CD4-positive, alpha-beta T cell treated with Interleukin-6 at 100 ng/mL for 8 hours (primary cell): ENCODE measurements at places on chromosomes 1 and 21.

DNA sequence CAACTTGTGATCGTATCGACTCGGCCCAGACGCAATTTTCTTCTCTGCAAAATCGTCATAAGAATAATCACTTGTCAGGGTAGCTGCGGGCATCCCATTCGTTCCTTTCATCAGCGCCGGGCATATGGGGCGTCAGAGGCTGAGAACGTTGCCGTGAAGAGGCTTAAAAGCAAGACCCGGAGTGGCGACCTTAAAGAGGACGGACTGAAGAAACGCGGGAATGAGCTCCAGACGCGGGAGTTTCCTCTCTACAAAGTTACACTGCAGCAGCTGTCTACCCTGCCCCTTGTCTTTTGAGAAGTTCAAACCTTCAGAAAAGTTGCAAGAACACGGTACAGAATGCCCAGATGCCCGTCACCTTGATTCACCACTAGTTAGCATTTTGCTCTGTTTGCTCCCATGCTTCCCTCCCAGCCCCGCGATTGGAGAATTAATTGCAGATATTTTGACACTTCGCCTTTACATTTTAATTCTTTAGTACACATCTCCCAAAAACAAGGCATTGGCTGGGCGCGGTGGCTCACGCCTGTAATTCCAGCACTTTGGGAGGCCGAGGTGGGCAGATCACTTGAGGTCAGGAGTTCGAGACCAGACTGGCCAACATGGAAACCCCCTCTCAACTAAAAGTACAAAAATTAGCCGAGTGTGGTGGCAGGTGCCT is 967 bp downstream of the CENPS start:
- no peak for DNase-seq

GRCh38 chr1:180230416-180230790 is 339 bp downstream of the LHX4 start:
- DNase-seq, result no peak

DNA sequence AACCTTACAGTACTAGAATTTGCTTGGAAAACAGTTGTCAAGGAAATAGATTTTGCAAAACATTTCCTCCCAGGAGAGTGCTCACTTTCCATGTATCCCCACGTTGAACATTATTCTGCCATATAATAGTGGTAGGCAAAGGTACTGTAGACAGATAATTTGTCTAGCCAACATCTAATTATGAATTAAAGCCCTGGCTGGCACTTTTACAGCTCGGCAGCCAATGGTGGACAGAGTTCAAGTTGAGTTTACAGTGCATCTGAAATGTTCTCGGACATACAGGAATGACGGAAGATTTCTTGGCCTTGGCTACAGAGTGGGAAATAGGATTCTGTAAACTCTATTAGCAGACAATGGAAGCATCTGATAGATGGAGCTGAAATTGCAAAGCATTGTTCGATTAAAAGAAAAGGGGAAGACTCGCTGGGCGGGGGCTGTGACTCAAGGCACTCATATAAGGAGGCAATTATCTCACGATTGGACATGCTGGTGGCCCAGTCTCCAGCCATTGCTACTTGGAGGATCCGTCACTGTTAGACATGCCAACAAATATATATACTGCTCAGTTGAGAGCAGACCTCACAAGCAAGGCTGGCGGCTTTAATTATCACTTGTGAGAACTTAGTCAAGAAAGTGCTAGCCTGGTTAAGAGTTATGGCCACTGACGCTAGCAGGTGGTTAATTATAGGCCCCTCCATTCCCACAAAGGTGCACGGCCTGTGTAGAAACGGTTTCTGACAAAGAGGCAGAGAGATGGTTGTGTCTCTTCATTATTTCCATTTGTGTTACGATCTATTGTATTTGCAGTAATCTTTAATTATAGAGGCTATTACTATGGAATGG is 48.0 kb downstream of the MAN1C1 start:
- DNase-seq, result no peak

DNA sequence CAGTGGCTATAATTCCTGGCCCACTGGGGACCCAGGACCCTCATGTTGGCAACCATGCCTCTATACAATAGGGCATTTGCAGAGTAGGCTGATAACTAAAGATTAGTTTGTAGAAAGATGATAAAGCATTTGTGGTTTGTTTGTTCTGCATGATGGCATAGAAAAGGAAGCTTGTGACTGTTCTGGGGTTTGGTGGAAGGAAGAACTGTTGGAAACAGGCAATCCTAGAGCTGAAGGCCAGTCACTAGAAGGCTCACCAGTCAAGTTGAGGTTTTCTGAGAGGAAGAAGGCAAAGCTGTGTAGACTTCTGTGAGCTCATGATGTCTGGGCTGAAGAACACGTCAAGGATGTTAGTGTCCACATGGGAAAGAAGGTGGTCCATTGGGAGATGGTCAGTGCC is 140.3 kb upstream of the VANGL1 start:
- no peak for DNase-seq

GRCh38 chr1:57474137-57474750 is 50.4 kb upstream of the DAB1 start:
- DNase-seq, result no peak

- no peak for DNase-seq
Observed at GRCh38 chr1:81921851-81922462, 121.2 kb downstream of the ADGRL2 start.

- DNase-seq, result no peak
Observed at GRCh38 chr1:53697721-53698383, 41.1 kb downstream of the GLIS1 start.

DNA sequence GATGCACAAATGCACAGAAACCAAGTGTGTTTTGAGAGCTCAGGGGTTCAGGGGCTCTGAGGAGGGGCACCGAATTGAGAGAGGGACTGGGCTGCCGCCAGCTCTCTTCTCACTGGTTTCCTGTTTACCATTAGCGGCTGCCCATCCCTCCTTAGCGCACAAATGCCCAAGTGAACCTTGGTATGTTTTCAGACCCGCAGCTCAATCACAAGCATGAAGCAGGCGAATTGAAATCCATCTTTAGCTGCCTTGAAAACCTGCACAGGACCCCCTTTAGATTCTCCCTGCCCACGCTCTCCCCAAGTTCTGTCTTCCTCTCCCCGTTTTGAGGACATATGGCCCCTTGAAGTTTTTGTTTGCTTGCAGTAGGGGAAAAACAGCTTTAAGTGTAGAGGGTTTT is 61.1 kb upstream of the ACOT11 start:
- DNase-seq, result no peak

- no peak for DNase-seq
Observed at GRCh38 chr1:36729716-36730510, 247.2 kb upstream of the CSF3R start.

DNA sequence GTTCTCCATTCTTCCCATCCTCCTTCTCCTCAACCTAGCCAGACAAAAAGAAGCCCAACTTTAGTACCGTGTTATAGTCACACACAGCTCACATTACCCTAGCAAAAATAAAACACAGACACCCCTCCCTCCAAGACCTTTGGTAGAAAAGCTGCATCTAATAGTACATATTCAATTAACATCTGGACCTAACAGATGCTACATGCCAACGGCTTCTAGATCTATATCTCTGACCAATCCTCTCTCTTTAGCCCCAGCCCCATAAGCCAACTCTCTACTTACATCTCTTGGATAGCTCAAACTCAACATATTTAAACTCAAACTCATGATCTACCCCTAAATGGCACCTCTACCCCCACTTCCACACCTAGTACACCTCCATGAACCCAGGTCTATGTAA is 233.1 kb downstream of the KCNH1 start:
- no peak for DNase-seq

- no peak for DNase-seq
Observed at GRCh38 chr1:228527596-228527995, 40.4 kb downstream of the RNF187 start.

DNA sequence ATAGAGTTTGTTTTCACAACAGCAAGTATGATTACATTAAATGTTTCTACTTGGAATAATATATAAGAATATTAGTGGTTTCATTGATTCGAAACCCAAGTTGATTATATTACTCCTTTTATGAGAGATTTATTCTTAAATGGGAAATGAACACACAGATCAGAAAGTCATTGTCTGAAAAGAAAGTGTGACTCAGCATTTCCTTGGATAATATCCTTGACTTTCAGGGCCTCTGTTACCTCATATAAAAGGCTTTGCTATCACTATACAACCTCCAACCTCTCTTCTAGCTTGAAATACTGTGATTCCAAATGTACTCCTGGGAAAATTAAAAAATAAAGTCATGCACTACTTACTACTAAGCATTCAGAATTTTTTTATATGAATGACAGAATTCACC is 295.3 kb upstream of the LYPLAL1 start:
- DNase-seq, result no peak

GRCh38 chr1:116075990-116076389 is 35.2 kb upstream of the MAB21L3 start:
- DNase-seq, result no peak

DNA sequence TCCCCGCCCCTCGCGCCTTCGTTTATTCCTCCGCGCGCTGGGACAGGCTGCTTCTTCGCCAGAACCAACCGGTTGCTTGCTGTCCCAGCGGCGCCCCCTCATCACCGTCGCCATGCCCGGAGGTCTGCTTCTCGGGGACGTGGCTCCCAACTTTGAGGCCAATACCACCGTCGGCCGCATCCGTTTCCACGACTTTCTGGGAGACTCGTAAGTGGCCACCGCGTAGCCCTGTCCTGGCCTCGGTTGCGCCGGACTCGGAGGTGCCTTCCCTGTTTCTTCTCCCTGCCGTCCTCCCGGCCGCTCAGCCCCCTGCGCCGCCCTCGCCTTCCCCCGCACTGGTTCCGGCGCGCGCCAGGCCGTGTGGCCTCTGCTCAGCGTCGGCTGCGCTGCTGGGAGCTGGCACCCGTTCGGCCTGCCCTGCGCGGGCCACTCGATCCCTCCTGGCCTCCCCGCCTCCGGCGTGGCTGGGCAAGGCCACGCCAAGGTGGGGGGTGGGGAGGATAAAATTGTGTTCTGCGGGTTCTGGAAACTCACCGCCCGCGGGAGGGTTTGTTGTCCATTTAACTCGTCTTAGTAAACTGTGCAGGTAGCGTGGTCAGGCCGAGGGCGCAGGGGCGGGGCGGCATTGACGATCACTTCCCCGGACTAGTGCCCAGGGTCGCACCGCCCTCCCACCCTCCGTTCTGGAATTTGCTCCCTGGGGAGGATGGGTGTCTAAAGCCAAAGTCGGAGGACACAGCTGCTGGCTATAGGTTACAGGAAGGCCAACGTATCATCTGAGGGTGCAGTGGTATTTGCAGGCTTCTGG is at the start of gene PRDX6:
PRDX6 (plus strand) TSS at position 50 of the 808 bp plus-strand sequence; CDS start at position 113, 63 bp downstream.
- no peak for DNase-seq

DNA sequence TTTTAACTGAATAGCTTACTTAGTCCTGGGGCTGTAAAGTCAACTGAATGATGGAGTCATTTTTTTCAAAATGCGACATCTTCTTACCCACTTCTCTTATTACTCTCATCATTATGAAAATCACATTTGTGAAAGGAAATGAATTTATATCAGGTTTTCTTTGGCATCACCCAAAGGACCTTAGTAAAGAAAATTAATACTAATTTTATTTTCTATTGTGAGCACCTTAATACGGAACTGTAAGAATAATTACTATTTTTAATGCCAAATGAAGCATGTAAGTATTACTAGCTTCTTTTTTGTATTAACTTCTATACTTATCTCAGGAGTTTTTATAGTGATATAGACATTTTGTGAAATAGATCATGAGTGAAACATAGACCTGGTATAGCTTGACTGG is 30.9 kb downstream of the PTPRC start:
- DNase-seq, result no peak

DNA sequence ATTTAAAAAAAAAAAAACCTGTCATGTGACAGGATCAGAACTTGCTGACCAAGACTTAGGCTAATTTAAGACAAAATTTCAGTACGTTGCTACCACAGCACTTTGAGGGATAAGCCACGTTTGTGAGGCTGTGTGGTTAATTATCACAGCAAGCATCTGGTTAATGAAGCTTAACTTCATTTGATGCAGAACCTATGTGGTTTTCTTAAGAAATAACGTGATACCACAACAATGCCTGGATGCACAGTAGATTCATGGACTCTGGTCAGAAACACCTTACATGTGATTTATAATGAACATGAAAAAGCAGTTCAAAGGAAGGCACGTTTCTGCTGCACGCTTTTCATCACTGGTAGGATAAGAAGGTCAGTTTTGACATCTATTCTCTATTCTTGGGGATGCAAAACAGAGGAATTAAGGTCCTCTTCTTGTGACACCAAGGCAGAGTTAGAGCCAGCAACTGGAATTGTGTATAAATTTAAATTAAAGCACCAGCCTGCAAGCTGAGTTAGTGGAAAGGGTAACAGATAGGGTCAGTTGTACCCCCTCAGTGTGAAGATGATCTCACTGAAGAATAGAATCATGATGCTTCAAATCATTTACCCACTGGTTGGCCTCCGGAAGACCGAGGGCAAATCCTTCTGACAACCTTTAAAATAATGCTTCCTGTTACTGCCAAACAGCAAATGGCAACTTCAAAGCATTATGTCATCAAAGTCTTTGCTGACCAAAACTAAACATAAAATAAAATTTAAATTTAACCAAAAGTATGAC is 6.0 kb upstream of the KRTAP8-1 start:
- DNase-seq, result no peak

DNA sequence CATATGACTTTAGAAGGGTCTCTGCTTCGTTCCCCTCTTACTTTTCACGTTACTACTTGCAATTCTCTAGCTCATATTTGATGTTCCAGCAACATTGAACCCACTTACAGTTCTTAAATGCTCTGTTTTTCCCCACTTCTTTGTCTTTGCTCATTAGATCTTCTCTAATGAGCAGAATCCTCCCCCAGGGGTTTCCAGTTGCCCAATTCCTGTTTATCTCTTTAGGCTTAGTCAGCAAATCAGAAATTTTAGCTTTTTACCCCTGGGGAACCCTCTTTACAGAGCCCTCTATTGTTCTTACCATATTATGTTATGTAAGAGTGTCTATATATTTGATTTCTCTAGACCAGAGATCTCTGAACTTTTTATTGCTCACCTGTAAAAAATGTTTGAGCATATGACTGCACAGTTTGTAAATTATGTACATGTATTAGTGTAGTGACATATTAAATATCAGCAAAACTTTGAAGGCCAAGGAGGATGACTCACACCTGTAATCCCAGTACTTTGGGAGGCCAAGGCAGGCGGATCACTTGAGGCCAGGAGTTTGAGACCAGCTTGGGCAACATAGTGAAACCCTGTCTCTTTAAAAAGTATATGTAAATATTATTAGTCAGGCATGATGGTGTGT is 71.4 kb downstream of the FNBP1L start:
- DNase-seq, result no peak

- no peak for DNase-seq
Observed at GRCh38 chr21:26572702-26573381, at the start of gene CYYR1. Gene CYYR1 (minus strand): TSS chr21:26573286. CDS start chr21:26572940, 346 bp downstream.

GRCh38 chr1:219517031-219517430 is 95.9 kb downstream of the ZC3H11B start:
- DNase-seq, result no peak

DNA sequence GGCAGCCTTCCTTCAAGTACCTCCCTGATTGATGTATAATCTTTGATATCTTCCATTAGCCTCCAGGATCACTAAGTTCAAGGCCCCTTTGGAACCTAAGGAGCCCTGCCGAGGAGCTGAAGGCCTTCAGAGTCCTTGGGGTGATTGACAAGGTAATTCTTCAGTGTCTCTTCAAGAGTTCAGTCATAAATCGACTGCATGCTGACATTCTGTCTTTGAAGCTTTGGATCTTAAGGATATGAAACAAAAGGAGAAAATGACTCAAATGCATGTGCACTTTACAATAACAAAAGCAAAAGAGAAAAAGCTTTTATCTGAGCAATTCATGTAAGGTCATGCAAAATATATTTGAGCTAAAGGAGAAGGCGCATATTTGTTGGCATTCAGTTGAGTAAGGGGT is 125.3 kb downstream of the RPS6KC1 start:
- DNase-seq, result no peak

- no peak for DNase-seq
Observed at GRCh38 chr1:200896531-200897196, 2.0 kb downstream of the INAVA start.

- no peak for DNase-seq
Observed at GRCh38 chr1:78408192-78408591, 82.6 kb upstream of the PTGFR start.
